ENCODE measurements at places on chromosomes 4 and X.

GRCh38 chr4:82842593-82842992 is 44.0 kb upstream of the SCD5 start:
- no peak for DNase-seq

- no peak for DNase-seq
Observed at GRCh38 chr4:23083391-23083790, 390.7 kb downstream of the GBA3 start.

- DNase-seq, result no peak
Observed at GRCh38 chr4:2733844-2734574, 22.1 kb downstream of the TNIP2 start.

DNA sequence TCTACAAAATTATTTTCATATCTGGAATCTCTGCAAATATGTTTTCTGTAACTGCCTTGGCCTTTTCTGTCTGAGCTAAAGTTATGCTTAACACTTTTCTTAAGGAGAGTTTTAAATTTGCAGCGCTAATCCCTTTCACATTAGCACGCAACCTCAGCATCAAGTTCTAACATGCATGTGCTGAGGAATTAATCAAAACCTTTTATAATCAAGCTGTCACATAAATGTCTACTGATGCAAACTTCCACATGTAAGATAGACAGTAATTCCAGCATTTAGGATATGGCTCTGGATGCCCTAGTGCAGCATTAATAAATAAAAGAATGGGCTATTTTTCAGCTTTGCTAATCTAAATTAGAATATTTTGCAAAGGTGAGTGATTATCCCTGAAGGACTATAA is 17.5 kb upstream of the NEIL3 start:
- no peak for DNase-seq

- DNase-seq, result no peak
Observed at GRCh38 chrX:82163701-82164100, 961.8 kb downstream of the SH3BGRL start.

- DNase-seq, result no peak
Observed at GRCh38 chrX:150258463-150259430, 104.4 kb upstream of the MAMLD1 start.

GRCh38 chrX:86507331-86507730 is 359.1 kb downstream of the DACH2 start:
- no peak for DNase-seq

GRCh38 chrX:135931644-135932487 is 38.4 kb downstream of the SAGE1 start:
- peak; percentile 27 for DNase-seq

- DNase-seq, result no peak
Observed at GRCh38 chrX:37504991-37505390, 66.5 kb upstream of the LANCL3 start.

GRCh38 chr4:133550436-133550835 is 401.3 kb downstream of the PCDH10 start:
- no peak for DNase-seq

GRCh38 chrX:29237972-29238371 is 650.7 kb downstream of the IL1RAPL1 start:
- DNase-seq, result no peak

- no peak for DNase-seq
Observed at GRCh38 chr4:127870281-127870680, 10.4 kb upstream of the PLK4 start.

- DNase-seq, result no peak
Observed at GRCh38 chr4:164136180-164136616, 617.7 kb upstream of the SMIM31 start.

DNA sequence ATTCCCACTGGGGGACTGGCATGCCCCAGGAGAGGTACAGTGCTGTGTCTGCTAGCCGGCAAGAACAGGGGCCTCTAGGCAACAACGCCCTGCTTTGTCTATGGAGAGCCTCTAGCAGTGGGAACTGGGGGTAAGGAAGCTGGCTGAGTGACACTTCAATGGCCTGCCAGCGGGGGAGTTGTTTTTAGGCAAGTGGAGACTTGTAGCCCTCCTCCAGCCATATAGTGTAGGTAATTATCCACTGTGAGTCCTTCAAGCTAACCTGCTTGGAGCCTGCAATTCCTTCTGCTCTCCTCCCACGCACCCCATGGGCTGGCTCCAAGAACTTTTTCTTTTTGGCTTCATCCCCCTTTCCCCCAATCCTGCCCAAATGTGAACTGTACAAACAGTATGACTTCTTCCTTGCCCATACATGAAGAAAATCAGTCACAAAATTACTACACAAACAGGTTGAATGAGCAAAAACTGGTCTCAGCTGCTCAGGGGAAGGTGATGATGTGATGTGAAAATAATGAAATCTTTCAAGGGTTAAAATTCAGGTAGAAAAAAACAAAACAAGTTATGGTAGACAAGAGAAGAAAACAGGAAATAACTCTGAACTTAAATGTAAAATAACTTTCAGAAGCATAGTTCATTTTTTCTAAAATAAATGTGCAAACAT is 33.1 kb downstream of the LEF1 start:
- DNase-seq, result no peak

DNA sequence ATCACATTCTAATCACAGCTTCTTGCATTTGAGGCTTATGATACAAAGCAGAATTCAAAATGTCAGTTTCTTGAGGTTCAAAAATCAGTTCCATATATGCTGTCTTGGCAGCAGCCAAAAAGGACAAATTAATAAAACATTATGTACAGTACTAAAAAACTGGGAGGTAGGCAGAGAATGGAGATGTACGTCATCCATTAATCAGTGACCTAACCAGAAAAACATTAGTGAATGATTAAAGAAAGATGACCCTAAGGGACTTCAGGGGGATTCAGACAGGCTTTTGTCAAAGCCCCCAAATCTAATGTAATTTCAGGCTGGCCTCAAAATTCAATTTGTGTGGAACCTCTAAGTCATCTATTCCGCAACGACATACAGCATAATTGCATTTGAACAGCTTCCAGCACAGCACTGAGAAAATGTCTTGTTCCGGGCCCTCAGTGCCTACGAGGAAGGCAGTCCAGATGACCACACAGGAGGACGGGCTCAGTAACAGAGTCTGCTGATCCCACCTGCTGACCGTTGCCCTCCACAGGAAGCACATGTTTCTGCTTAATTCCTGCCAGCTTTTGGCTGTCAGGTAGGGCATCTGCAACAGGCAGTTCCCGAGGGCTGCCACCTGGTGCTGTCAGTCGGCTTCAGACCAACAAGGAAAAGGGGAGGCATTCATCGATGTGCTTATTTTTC is 83.8 kb upstream of the HHIP start:
- DNase-seq, result no peak

- no peak for DNase-seq
Observed at GRCh38 chr4:27084685-27085361, 224.2 kb downstream of the STIM2 start.

- DNase-seq, result no peak
Observed at GRCh38 chrX:19715711-19716638, 171.4 kb downstream of the SH3KBP1 start.

- no peak for DNase-seq
Observed at GRCh38 chrX:72015383-72015782, 104.7 kb downstream of the NHSL2 start.

GRCh38 chrX:43661521-43662240 is 5.6 kb downstream of the MAOA start:
- DNase-seq, result no peak

- no peak for DNase-seq
Observed at GRCh38 chrX:38732866-38733265, 68.4 kb upstream of the MID1IP1 start.

DNA sequence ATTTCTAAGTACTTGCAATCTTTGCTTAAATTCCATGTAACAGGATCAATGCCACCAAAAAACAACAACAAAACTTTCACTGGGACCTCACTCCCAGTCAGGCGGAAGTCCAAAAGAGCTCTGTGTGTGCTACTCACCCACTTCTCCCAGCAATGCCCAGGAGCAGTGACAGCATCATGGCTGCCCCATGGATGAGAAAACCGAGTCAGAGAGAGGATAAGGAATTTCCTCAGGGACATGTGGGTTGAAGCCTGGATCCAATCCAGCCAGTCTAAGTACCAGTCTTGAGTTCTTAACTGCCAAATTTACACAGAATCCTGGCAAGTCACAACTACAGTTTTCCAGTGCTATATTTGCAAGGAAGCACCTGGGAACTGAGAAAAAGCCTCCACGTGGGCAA is 64.5 kb downstream of the STX18 start:
- no peak for DNase-seq

GRCh38 chrX:118990512-118991227 is 16.3 kb downstream of the LONRF3 start:
- DNase-seq, result no peak

DNA sequence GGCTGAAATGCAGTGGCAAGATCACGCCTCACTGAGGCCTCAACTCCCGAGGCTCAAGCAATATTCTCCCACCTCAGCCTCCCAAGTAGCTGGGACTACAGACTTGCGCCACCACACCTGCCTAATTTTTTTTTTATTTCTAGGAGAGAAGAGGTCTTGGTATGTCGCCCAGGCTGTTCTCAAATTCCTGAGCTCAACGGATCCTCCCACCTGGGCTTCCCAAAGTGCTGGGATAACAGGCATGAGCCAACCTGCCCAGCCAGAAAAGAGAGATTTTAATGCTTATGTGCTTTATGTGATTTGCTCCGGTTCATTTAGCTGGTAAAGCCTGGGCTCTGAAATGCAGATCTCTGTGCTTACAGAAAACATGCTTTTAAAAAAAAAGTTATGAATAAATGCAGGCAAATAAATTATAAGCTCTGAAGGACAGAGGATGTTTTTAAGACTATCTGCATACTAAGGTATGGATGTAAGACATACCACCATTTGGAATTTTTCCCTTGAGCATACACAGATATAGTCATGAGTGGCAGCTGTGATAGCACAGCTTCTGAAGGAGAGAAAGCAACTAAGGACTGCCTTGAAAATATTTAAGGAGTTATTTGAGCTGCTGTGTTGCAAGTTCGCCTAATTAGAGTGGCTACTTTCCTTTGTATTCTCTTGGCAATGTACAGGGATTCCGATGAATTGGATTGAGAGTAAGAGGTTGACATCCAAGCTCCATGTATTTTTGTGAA is 13.8 kb downstream of the GUCY1B1 start:
- DNase-seq, result no peak

GRCh38 chr4:141541851-141542250 is 94.5 kb upstream of the IL15 start:
- no peak for DNase-seq

DNA sequence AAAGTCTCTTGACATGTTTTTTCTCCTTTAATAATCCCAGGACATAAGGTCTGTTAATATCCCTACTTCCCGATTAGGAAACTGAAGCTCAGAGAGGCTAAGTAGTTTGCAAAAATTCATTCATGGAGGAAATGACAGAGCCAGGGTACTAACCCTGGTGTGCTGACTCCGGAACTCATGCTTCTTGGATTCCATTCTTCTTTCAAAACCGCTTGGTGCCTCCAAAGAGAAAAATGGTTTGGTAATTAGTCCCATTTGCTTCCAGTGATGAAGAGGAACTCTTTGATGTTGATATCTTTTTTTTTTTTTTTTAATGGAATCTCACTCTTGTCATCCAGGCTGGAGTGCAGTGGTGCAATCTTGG is 146.9 kb downstream of the PALLD start:
- DNase-seq, result no peak

DNA sequence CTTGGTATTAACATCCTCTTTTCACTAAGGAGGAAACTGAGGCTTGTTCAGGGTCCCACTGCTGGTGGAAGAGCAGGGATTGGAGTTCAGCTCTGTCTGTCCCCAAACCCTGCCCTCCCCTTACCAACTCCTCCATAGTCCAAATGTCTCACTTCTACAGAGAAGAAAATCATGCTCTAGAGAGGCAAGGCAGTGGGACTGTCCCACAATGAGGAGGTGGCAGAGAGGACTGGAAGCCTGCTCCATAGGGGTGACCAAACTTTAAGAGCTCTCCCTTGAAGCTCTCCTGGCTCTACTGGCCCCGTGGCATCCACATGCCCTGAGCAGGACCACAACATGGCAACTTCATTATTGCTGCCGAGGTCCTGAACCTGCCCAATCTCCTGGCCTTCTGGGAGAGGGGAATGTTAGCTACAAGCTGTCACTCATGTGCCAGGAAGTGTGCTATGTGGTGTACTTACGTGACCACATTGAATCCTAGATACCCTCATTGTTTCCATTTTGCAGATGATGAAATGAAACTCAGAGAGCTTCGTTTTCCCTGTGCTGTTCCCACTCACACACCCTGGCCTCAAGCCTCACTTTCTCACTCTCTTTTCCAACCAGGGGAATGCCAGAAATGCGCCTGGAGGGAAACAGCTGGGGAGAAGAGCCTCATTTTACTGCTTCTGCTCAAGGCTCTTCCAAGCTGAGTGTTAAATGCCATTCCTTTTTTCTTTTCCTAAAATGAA is 71.5 kb downstream of the ANAPC4 start:
- DNase-seq, result no peak

DNA sequence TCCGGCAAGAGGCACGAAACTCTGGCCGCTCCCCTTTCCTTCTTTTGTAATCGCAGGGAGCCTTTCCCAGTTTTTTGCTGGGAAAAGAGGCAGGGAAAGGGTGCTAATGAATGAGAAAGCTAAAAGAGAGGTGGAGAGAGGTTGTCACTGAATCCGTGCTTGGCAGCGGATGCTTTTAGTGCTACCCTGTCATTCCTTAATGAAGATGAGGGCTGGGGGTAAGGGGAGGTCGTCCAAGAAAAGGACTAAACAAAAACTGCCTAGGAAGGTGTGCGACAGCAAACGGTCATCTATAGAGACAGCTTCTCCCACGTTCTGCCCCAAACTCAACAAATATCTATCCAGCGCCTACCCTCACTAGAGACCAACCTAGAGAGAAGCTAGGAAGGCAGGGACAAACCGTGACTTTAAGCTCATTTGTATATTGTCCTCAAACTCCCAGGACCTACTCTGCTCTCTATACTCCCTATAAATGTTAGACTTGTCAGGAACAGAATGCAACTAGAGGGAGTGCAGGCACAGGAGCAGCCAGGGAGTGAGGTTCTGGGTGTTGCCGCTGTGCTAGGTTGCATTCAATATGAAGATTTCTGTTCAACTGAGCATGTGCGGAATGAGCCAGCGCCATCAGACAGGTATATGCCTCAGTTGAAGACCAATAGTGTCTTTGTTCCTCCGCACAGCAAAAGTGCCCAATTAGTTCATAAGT is 777 bp upstream of the CASK start:
- DNase-seq, result peak; percentile 15

- DNase-seq, result no peak
Observed at GRCh38 chrX:48726596-48726995, 30.1 kb downstream of the SUV39H1 start.

DNA sequence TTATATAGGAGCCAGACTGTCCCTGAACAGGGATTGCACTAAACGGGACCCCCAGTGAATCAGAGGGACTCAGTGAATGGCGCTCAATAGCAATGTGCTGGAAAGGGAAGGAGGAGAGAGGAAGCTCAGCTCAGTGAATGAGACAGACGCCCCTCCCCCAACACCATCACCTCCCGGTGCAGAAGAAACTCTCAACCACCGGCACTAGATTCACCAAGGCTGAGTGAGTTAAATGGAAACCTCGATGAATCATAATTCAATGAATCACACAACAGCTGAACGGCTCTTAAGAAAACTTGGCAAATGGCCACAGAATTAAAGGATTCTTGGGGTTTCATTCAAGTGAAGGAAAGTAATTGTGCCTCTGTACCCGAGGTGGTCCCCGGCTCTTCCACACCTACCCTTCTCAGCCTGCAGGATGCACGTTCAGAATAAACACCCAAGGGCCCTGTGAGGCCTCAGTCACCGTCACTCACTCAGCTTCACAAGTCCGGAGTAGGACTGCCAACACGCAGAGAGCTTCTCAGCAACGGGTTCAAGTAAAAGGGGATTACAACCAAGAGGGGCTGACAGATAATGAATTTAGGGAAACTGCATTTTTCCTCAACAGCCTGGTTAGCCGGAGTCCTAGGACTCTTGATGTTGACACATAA is 29.3 kb downstream of the CRMP1 start:
- no peak for DNase-seq

Data from activated gamma-delta T cell treated with Interleukin-2 at 50 U/mL for 16 hours (primary cell).